B cell (primary cell): ENCODE measurements at places on chromosomes 16 and 17. TPM values are rescaled to one million over a fixed set of nuclear protein-coding genes. Genes with fewer than 3 reads are reported as not detected.

The ZFP1 gene
- total RNA-seq: 13.4 and 14.1 TPM in 2 replicates

The CLDN6 gene
- not detected in 2 replicates for total RNA-seq

The NGFR gene
- 1.6 and 1.8 TPM in 2 replicates for total RNA-seq

The IRX5 gene
- not detected in 2 replicates for total RNA-seq

The OR3A1 gene
- 0.42 and 0.44 TPM in 2 replicates for total RNA-seq

The SOST gene
- total RNA-seq: not detected in 2 replicates

The SEBOX gene
- not detected in 2 replicates for total RNA-seq

The CAPNS2 gene
- not detected in 2 replicates for total RNA-seq

The KRTAP9-8 gene
- not detected in 2 replicates for total RNA-seq

The AHSP gene
- not detected in 2 replicates for total RNA-seq

The HASPIN gene
- total RNA-seq: 2.4 and 3.1 TPM in 2 replicates

The HOXB4 gene
- 1.5 and 1.7 TPM in 2 replicates for total RNA-seq
